ENCODE measurements at places on chromosomes 6 and 20. TPM values are rescaled to one million over a fixed set of nuclear protein-coding genes. Genes with fewer than 3 reads are reported as not detected.
A peak's percentile ranks its signal among the peaks of the same experiment; 100 is the strongest.

The DUSP15 gene
- 0.64 TPM for total RNA-seq

DNA sequence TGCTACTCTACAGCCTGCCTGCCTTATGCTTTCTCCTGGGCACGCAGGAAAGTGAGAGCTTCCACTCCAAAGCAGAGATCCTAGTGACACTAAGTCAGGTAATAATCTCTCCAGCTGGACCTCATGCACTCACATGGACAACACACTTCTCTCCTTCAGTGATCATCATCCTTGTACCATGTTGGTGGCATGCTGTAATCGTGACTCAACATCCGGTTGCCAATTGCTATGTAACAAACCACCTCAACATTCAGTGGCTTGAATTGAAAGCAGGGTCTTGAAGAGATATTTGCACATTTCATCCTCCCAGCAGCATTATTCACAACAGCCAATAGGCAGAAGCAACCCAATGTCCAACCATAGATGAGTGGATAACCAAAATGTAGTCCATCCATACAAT is 40.3 kb upstream of the PPP1R3G start:
- no peak for DNase-seq

The BCAS1 gene
- 6.3 TPM for total RNA-seq

GRCh38 chr20:47350691-47351545 is 5.6 kb downstream of the ZMYND8 start:
- DNase-seq, result no peak

- DNase-seq, result no peak
Measured at GRCh38 chr20:18056174-18057100, 1.3 kb downstream of the OVOL2 start.

The EPPIN gene
- total RNA-seq, result not detected

DNA sequence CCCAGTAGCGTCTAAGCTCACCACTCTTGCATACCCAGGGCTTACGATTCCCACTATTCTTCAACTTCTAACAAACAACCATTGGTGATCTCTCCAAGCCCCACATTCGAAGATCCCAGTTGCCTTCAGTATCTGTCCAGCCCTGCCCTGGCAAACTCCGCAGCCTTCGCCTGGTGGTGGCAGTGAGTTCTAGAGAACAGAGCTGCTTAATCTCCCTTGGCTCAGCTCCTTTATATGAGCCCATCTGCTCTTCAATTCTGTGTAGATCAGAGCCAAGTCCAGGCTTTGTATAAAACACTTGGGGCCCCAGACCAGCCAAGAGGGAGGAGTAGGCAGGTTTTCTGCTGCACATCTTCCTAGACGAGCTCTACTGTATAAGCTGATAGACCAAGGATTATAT is 193.3 kb downstream of the PHACTR1 start:
- peak; percentile 18 for DNase-seq

GRCh38 chr6:26336355-26337198 is 28.4 kb upstream of the BTN3A2 start:
- DNase-seq, result peak; percentile 37

The RGL2 gene
- 31.0 TPM for total RNA-seq

DNA sequence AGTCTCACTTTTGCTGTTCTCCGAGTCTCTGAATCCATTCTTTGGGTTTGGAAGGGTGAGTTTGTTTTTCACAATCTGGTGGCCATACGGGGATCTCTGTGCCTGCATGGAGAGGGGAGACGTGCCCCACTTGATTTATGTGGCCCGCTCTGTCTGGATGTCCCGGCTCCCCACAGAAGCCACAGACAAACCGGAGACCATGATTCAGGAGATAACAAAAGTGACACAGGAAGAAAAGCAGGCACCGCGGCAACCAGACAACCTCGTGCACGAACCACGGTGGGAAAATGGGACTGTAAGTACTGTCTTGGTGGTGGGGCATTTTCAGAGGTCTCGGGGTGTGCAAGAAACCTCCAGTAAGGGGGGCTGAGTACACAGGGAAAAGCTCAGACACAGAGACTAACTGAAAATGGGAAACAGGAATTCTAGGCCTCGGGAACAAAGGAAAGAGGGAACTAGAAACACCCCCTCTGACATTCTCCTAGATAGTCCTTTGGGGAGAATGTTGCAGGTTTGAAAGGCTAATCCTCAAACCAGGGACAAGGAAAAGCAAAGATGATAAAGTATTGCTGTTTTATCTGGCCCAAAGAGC is 22.1 kb upstream of the ZNF318 start:
- DNase-seq, result peak; percentile 20

The DSP gene
- total RNA-seq, result 7.8 TPM

The FAXC gene
- 3.0 TPM for total RNA-seq

DNA sequence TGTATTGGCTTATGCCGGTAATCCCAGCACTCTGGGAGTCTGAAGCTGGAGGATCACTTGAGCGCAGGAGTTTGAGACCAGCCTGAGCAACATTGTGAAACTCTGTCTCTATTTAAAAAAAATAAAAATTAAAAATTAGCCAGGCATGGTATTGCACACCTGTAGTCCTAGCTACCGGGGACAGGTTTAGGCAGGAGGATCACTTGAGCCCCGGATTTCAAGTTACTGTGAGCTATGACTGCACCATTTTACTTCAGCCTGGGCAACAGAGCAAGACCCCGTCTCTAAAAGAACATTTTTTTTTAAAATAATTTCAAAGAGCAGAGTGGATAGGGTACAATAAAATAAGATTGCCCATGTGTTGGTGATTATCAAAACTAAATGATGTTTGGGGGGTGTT is 482.9 kb upstream of the SOX4 start:
- DNase-seq, result no peak

DNA sequence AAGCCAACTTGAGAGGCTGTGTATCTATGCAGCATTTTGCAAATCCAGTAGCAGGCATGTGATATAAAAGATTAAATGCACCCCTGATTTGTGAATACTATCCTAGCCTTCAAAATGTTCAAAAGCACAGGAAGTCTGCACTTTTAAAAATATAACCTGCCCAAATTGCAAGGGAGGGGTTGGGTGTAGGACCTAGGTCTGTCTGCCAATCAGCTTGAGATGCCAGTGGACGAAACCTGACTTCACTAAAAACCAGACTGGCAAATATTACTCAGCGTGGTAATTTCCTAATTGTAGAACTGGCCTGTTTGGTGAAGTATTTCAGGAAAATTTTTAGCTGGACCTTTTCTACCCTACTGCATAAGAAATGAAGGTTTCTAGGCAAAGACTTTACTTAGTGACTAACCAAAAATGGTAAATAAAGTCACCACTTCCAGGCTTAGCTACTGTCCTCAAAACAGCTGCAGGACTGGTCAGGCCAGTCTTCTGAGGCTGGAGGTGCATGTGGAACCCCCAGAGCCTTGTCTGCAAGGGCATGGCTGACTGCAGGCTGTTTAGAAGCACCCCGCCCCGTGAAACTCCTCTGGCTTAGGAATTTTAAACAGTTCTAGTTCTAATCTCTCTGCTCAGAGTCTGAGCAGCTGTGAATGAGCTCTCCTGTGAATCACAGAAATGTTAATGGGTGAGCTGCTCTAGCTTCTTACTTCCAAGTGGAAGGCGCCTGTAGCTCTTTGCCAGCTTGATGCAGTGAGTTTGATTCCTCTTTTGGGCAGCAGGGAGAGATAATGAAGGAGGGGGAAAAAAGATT is 104.4 kb upstream of the ESR1 start:
- DNase-seq, result peak; percentile 45

DNA sequence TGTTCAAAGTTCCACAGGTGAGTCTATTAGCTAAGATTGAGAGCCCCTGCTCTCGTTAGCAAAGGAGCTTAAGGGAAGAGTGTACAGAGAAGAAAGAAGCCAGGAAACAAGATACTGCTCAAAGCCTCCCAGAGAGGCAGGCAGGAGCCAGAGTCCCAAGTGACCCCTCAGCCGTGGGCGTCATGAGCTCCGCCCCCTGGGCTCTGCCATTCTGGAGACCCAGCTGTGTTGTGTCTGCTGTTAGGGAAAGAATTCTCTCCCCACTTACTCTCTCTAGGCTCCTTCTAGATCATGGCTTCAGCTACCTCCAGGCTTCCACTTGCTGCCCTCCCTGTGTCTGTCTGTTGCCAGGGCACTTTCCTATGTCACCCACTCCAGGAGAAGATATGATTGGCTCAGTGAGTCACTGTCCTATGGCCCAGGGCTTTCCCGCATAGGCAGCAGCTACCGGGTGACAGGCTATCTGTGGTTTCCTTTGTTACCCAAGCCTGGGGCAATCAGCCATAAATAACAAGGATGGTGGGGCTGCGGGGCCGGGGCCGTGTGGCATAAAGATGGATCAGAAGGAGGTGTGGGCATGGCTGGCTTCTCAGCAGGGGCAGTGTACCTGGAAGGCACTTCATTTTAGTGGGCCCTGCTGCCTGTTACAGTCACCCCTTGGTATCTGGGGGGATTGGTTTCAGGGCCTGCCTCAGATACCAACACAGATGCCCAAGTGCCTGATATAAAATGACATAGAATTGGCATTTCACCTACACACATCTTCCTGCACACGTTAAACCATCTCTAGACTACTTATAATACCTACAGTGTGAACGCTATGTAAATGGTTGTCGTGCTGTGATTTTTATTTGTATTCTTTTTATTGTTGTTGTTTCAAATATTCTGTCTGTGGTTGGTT is 118.9 kb downstream of the ARMC2 start:
- DNase-seq, result peak; percentile 85
